ENCODE measurements at places on chromosomes 4 and X. TPM values are rescaled to one million over a fixed set of nuclear protein-coding genes. Genes with fewer than 3 reads are reported as not detected.

JAKMIP1 gene
- total RNA-seq, result not detected

CXCL11 gene
- total RNA-seq, result not detected

CENPI gene
- 30.7 TPM for total RNA-seq

PGAM4 gene
- not detected for total RNA-seq

S100G gene
- not detected for total RNA-seq

IL2RG gene
- not detected for total RNA-seq
